ENCODE measurements at places on chromosomes 1 and 21.

DNA sequence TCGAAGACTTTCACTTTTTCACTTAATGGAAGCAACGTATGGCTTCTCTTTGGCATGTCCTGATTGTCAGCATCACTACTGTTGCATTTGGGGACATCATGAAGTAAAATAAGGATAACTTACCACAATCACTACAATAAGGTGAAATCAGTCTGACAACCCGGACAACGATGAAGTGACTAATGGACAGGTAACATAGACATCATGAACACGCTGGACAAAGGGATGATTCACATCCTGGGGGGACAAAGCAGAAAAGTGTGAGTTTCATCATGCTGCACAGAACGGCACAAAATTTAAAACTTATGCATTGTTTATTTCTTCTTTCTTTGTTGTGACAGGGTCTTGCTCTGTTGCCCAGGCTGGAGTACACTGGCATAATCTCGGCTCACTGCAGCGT lies 53.9 kb downstream of the FH start:
- DNase-seq = no peak

DNA sequence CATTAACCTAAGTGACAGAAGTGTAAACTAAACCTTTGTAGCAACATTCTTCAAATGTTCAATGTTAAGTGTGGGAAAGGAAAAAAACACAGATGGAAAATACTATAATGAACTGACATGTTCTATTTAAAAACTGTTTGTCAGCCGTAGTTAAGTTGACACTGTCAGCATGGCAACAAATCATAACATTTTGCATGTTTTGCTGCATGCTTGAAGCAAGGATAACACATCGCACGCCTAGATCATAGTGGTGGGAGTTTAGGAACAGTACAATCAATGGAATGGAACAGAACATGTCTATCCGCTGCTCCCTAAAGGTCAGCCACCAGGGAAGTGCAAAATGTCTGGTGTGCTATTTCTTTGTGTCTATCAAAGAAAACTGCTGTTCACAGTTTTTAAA lies 62.5 kb upstream of the ESRRG start:
- no peak for DNase-seq

DNA sequence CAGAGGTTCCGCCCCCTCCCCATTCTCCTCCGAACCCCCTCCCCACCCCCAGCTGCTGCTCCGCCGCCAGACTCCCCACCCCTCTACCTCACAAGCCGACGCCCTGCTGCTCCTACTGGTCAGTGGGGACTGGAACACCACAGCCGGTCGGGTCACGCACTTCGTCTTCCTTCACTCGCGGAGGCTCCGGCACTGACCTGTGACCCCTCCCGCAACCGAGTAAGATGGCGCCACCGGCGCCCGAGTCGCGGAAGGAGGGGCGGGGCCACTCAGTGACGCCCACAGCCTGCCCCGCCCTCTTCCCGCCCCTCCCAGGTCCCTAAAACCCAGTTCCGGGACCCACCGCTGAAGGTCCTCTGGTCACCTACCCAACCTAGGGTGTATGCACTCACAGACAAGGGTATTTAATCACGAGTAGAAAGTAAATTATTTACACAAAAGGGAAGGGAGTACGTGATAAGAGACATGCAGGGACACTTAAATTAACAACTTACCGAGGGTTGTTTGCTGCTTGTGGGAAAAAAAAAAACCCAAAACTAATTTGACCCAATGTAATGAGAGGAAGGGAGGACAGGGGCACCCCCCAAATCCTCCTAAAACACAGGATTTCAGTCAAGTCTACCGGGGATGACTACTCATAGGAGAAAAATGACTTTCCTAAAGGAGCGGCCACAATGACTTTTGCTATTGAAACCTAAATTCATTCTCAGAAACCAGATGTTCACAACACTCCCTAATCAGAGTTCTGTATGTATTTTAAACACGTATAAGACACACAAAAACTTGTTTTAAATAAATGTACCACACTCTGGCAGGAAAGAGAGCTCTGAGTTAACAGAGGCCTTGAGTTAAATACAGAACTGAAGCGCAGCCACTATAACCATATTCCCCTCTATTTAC lies at the start of gene RIT1:
TSS of gene RIT1 (minus strand) at position 194 of the 900 bp plus-strand sequence. CDS start 588 bp downstream, outside the sequence.
- DNase-seq = peak; percentile 84

- no peak for DNase-seq
These were observed 88.2 kb downstream of the DMRTA2 start for GRCh38 chr1:50335036-50335435.

DNA sequence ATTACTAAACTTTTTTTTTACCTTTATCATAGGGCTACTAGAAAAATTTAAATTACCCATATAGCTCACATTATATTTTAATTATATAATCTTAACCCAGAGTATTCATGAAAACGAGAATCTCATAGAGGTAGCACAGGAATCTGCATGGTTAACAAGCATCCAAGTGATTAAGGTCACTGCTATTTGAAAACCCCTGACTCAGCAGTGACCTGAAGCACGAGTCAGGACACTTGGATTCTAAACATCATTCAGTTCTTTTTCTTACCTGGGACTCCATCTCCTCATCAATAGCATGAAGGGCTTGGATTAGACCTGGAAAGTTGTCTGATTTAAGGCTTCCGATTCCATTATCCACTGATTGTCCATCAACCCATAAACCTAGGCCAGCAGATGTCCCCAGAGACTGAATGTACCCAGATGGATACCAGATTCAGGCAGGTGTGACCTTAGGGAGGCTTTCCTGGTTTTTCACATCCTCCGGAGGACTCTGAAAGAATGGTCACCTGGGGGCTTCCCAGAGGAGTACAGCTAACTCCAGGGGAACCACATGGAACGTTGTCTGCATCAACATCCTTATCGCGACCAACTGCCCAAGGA lies 174.3 kb downstream of the SETD4 start:
- no peak for DNase-seq

DNA sequence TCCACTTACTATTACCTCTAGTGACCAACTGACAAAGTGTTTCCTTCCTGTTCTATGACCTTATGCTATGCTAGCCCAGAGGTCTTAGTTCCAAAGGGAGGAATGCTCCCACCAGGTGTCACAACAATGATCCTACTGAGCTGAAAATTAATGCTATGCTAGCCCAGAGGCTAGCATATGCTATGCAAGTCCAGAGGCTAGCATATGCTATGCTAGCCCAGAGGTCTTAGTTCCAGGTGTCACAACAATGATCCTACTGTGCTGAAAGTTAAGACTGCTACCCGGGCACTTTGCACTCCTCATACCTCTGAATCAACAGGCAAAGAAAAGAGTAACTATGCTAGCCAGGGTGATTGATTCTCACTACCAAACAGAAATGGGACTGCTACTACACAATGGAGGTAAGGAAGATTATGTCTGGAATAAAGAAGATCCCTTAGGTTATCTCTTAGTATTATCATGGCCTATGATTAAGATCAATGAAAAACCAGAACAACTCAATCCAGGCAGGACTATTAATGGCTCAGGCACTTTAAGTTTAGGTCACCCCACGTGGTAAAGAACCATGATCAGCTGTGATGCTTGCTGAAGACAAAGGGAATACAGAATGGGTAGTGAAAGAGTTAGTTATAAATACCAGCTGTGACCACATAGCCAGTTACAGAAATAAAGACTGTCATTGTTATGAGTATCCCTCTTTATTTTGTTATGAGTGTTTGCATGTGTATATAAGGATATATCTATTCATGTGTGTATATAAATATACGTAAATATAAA lies 114.1 kb downstream of the CSMD2 start:
- DNase-seq = no peak

GRCh38 chr1:93180723-93181613 lies at the start of gene CCDC18:
CCDC18 (plus strand) TSS chr1:93180724; CDS start chr1:93183362, 2,638 bp downstream.
- DNase-seq = peak; percentile 76

GRCh38 chr1:108541861-108542260 lies 18.0 kb upstream of the EEIG2 start:
- no peak for DNase-seq

DNA sequence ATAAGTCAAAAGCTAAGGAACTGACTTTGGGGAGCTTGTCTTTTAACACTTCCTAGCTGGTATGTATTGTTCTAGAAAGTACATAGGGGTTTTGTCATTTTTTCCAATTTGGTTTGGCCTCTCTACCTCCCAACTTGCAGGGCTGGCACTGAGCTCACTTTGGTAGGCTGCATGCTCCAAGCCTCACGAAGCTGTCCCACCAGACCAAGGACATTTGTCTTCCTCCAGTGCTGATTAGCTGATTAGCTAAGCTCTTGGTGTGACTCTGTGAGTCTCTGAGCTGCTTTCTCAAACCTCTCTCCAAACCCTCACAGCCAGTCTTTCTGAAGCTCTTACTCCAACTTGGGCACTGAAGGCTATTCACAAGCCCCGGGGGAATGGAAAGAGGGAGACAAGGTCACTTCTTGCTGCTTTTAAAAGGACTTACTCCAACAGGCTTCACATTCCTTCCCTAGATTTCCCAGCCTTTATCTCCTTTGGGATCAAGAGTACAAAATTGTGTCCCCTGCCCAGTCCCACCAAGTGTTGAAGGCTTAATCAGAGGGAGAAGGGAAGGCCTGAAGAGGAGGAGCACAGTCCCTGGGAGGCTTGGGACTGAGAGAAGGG lies 893 bp upstream of the CFAP45 start:
- no peak for DNase-seq

- DNase-seq = no peak
These were observed 870.7 kb downstream of the BRINP3 start for GRCh38 chr1:189606795-189607476.

GRCh38 chr1:7783178-7783711 lies 846 bp upstream of the PER3 start:
- DNase-seq = peak; percentile 61

- DNase-seq = peak; percentile 39
These were observed 46.5 kb downstream of the RAP1GAP start for GRCh38 chr1:21622466-21623315.

- no peak for DNase-seq
These were observed 2.6 kb downstream of the LRRC7 start for GRCh38 chr1:69570356-69570755.

GRCh38 chr1:21573971-21574465 lies 64.8 kb downstream of the ALPL start:
- DNase-seq = peak; percentile 70

GRCh38 chr1:192565946-192566345 lies 9.6 kb upstream of the RGS1 start:
- DNase-seq = no peak

DNA sequence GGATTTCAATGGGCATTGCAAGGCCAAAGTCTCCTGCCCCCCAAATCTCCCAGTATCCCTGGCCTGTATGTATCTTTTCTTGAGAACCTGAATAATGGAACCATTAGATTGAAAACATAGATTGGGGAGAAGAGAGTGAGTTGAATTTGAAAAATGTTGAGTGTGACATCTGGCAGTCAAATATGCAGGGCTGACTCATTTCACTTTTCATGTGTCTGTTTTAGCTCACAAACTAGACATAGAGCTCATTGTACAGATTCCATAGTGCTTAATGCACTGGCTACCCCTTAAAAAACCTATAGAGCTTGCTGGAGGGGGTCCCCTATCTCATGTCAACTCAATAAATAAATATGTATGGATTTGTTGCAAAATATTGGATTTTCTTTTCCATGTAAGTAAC lies 30.8 kb downstream of the DDR2 start:
- no peak for DNase-seq

DNA sequence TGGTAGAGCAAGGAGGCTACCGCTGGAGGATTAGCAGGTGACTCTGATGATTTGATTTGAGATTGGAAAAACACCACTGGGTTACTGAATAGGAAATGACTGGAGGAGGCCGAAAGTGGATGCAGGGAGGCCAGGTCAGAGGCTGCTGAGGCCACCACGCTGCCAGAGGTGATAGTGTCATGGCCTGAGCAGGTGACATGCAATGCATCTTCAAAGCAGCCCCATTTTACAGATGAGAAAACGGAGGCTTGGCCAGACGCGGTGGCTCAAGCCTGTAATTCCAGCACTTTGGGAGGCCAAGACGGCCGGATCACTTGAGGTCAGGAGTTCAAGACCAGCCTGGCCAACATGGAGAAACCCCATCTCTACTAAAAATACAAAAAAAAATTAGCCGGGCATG lies 12.8 kb downstream of the C1orf167 start:
- no peak for DNase-seq

DNA sequence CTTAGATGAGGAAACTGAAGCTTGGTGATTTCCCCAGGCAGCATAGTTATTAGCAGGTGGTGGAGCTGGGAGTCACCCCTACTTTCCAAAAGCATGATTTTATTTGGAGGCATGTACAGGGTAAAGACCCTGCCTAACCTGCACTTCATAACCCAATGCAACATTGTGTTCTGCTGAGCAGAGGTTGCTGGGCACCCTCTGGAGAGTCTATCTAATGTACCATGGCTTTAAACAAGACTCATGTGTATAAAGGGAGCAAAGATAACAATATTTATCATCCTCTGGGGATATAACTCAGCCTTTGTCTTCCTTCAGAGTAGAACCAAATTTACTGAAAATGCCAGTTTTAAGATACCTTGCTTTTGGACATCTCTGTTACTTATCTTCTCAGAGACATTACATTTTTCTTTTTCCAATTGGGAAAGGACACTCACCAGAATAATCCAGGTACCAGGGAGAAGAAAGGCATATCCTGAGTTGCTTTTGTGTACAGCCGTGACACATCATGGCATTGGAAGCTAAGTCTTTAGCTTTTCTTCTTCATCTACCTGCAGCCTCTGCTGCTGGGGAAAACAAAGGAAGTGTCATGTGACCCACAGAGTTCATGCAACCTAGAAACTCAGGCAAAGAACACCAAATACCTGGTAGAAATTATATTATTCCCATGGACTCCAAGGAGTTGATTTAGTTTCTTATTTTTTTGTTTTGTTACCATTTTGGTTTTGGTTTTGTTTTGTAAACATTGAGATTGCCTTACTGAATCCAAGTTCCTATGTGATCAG lies 39.6 kb downstream of the ELAVL4 start:
- DNase-seq = no peak

GRCh38 chr1:231374394-231374793 lies 36.3 kb downstream of the SPRTN start:
- no peak for DNase-seq

- no peak for DNase-seq
These were observed 623 bp downstream of the PTPRF start for GRCh38 chr1:43531107-43531905.

GRCh38 chr1:101108111-101108500 lies 82.5 kb upstream of the DPH5 start:
- DNase-seq = peak; percentile 50

- DNase-seq = no peak
These were observed 30.3 kb downstream of the MAP3K21 start for GRCh38 chr1:233357595-233358397.

DNA sequence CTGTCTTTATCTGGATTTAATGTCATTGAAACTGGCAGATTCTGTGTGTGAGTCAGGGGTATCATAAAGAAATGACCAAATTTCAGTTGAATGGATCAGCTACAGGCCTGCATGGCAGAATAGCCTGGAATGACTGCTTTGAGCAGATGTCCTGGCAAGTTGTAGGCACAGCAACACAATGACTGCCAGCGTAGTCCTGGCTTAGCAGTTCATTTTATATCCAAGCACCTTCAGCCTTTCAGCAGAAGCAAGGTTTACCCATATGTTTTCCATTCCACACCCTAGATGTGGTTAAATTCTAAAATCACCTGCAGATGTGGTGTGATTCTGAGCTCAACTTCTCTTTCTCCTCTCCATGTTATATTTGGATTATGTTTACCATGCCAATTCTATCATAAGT lies 22.3 kb upstream of the PTGFR start:
- no peak for DNase-seq

Measured in hematopoietic multipotent progenitor cell treated with erythropoietin and hydrocortisone succinate and interleukin-3 and kit ligand, for 8 days (in vitro differentiated cells).